Glutamatergic neuron (in vitro differentiated cells): ENCODE measurements at places on chromosomes 1 and 21.
A peak's percentile ranks its signal among the peaks of the same experiment; 100 is the strongest.

DNA sequence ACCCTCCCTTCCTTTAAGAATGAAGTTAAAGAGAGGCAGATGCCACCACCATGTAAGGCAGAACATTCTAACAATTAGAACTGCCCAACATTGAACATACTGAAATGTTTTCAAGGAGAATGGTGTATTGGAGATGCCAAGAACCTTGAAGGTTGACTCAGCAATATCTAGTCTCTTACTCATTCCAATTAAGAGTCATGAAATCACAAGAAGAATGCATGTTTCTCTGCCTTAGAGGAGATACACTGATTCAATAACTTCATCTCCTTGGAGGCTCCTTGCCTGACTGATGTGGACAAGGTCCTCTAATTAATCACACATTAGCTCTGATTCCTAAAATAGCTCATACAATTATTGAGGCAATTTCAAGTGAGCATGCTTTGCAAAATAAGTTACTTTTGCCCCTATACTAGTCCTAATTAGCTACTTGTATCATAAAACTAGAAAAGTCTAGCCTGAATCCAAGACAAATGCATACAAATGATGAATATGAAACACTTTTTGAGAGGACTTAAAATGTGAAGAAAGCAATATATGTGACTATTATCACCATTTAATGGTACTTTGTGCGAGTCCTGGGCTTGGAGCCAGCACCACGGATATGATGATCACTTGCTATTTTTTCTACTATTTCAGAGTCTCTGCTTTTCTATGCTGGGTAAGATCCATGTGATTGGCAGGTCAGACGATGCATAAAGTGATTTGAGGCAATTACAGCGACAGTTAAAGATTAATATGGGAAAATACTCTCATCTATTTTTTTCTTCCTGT, 114.5 kb downstream of the DSCAM start:
- H3K4me1 ChIP-seq: no peaks in the 10 kb centered on the region
- no peaks in the 10 kb centered on the region for H3K27me3 ChIP-seq
- H3K27ac ChIP-seq: no peak overlapping the region
- no peak overlapping the region for H3K4me3 ChIP-seq
- no peaks in the 10 kb centered on the region for H3K36me3 ChIP-seq

DNA sequence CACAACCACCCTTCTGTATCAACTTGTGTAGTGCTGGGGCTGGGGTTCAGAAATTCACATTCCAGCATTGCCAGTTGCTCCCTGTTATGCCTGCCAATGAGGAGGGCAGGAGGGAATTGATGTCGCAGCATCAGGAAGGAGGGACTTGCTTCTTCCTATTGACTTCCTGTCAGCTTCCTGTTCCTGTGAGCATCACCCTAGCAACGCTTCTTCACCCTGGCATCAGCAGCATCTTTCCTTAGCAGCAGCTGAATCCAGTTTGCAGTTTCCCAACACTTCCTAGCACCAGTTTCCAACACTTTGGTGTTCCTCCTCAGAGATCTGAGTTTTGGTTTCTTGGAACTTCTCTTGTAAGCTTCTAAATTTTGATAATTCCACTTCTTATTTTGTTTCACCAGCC, 8.9 kb upstream of the TRIM62 start:
- DNase-seq: no peak
- no peak overlapping the region for H3K4me3 ChIP-seq
- no peaks in the 10 kb centered on the region for H3K36me3 ChIP-seq
- no peaks in the 10 kb centered on the region for H3K27me3 ChIP-seq
- no peak overlapping the region for H3K27ac ChIP-seq

DNA sequence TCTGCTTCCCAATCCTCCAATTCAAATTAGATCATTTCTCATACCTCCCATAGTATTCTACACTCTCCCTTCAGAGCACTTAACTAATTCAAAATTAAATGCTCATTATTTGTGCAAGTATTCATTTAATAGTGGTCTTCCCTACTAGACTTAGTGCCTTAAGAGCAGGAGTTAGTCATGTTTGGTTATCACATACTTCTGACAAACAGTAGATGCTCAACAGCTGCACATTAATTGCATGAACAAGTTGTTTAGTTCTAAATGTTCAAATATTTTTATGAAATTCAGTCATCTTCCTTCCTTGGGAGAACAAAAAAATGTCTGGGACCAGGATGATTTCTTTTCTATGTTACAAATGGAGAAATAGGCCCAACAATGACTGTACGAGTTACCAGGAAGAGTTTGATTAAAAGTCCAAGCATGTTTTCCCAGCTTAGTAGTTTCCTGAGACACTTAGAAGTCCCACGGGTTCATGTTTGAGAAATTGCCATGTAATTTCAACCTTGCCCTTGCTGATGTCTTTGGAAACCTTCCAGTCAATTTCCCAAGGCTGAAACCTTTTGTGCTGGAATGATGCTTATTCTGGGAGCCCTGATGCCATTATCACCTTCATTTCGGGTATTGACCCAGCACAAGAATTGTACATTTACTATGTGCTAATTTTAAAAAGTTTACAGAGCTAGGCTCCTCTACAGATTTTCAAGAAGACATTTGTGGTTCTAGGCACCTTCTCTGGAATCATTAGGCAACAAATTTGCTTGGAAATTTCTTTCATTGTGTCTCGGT, 437.9 kb upstream of the PLXNA2 start:
- peaks cover 5% of the 10 kb centered on the region for H3K4me1 ChIP-seq
- no peak for DNase-seq
- no peaks in the 10 kb centered on the region for H3K36me3 ChIP-seq

- H3K4me1 ChIP-seq: no peaks in the 10 kb centered on the region
- no peak overlapping the region for H3K27ac ChIP-seq
- no peak overlapping the region for H3K4me3 ChIP-seq
These were observed 109.4 kb upstream of the DUSP10 start for GRCh38 chr1:221851336-221851735.

DNA sequence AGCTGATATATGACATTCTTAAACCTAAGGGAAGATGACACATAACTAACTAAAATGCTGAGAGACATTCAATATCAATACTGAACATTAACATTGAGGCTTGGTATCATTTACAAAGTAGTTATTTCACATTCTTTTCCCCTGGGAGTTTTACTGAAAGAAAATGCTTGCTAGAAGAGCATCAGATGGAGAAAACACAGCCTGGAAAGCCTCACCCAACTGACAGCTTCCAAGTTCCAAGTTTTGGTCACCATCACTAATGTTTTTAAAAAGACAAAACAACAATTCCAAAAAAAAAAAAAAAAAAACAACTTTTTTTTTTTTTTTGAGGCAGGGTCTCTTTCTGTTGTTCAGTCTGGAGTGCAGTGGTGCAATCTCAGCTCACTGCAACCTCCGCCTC, 80.6 kb downstream of the DSCAM start:
- H3K4me1 ChIP-seq: peaks cover 35% of the 10 kb centered on the region
- H3K27ac ChIP-seq: no peak overlapping the region
- peaks cover 2% of the 10 kb centered on the region for H3K27me3 ChIP-seq
- H3K36me3 ChIP-seq: no peaks in the 10 kb centered on the region
- no peak for DNase-seq

DNA sequence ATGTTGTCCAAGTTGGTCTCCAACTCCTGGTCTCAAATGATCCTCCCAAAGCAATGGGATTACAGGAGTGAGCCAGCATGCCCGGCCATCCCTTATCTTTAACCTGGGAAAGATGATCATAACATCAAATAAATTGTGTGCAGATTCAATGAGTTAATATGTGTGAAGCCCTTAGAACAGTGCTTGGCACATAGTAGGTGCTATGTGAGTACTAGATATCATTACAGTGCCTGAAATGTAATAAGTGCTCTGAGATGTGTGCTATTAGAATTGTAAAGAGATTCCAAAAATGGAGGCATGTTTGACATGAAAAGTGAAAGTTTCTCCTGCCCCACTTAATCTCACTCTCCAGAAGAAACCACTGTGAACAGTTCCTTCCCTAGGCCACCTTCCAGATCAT, 71.8 kb downstream of the RUNX3 start:
- no peaks in the 10 kb centered on the region for H3K4me1 ChIP-seq
- no peak for DNase-seq
- H3K27ac ChIP-seq: no peak overlapping the region

- H3K27ac ChIP-seq: no peak overlapping the region
- no peak overlapping the region for H3K4me3 ChIP-seq
- no peaks in the 10 kb centered on the region for H3K36me3 ChIP-seq
- DNase-seq: no peak
- peaks cover 2% of the 10 kb centered on the region for H3K27me3 ChIP-seq
These were observed 16.5 kb upstream of the PKP1 start for GRCh38 chr1:201266774-201267173.

GRCh38 chr21:27700974-27701614, 734.2 kb upstream of the ADAMTS5 start:
- no peaks in the 10 kb centered on the region for H3K36me3 ChIP-seq
- DNase-seq: peak; percentile 84
- peaks cover 4% of the 10 kb centered on the region for H3K27me3 ChIP-seq
- H3K4me3 ChIP-seq: peak overlapping the region; percentile 51

DNA sequence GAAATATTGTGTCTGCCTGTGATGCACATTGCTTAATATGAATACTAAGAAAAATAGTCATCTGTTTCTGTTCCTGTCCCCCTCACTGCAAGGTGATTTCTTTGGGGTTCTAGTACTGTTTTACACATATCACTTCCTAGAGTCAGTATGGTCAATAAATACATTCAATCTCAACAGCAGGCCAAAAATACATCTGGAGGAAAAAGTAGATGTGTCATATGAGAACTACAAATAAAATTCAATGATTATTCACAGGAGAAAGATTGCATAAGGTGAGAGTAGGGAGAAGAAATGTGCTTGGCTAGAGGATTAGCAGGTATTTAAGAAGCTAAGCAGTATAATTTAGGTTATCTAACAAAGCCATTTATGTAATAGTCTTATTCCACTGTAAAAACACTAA, 45.3 kb upstream of the SAMSN1 start:
- no peaks in the 10 kb centered on the region for H3K27me3 ChIP-seq
- H3K4me1 ChIP-seq: no peaks in the 10 kb centered on the region
- no peak overlapping the region for H3K27ac ChIP-seq

DNA sequence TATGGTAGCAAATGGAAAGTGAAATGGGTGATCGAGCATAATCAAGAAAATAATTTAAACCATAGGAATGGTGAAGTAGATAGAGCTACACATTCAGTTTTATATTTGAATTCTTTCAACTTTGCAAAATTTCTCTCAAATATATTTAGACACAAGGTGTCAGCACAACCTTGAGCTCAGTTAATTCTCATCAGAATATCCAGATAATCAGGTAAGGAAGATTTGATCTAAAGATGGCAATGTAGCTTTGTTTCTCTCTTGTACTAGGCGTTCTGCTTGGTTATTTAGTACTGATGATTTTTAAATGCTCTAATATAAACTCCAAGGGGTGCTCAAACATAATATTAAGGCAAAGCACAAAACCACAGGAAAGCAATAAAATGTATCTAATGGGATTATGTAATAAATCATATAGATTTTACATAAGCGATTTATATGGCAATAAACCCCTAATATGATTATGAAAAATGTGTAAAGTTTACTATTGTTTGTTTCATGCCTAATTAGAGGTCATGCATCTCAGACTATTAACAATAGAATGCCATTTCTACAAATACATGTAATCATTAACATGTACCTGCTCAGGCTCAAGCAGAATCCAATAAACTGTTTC, 32.4 kb upstream of the SERTAD4 start:
- DNase-seq: no peak
- no peaks in the 10 kb centered on the region for H3K36me3 ChIP-seq
- H3K4me3 ChIP-seq: no peak overlapping the region
- no peaks in the 10 kb centered on the region for H3K4me1 ChIP-seq

DNA sequence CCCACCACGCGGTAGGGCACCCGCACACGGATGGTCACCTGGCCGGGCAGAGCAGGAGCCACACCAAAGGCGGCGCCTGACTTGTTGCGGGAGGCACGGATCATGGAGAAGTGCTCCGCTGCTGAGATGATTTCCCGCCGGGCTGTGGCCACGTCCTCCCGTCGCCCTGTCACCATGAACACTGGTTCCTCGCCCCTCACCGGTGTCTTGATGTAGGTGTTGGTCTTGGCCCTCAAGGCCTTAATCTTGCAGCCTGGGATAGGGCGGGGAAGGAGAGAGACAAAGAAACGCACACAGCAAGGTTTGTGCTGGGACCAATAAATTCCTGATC, 4.9 kb downstream of the MEX3A start:
- H3K36me3 ChIP-seq: no peaks in the 10 kb centered on the region
- peak overlapping the region; percentile 89 for H3K4me3 ChIP-seq
- H3K4me1 ChIP-seq: peaks cover 56% of the 10 kb centered on the region

DNA sequence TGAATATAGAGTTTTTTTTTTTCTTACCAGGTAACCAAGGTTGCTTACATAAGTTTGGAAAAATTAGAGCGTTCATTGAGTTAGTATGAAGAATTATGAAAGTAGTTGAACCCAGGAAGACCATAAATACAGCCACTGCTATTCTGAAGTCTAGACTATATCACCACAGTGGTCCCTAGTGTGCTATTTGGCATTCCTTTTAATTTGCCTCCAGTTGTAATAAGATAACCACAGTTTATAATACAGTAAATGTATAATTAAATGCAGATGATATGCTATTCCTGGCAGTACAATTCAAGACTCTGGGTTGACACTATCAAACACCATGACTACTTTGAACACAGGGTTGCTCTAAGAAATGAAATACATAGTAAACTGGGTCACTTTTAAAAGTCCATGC, 270.5 kb downstream of the BRINP2 start:
- no peaks in the 10 kb centered on the region for H3K27me3 ChIP-seq
- DNase-seq: no peak
- H3K27ac ChIP-seq: no peak overlapping the region
- H3K4me3 ChIP-seq: no peak overlapping the region

DNA sequence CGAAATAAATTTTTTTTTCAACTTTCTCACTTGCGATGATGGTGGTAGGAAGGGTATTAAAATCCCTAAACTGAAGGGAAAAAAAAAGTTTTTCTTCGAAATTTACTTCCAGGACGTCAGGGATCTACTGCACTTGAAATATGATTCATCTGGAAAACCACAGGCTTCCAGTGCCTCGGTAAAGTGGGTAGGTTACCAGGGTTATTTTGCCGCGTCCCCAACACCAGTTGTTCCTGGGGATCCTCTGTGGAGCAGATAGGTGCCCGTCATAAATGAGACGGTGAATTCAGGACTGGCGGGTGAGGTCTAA, 773 bp downstream of the RABIF start:
- peaks cover 10% of the 10 kb centered on the region for H3K4me1 ChIP-seq
- H3K27ac ChIP-seq: peak overlapping the region; percentile 84
- peak overlapping the region; percentile 93 for H3K4me3 ChIP-seq
- H3K36me3 ChIP-seq: no peaks in the 10 kb centered on the region

- H3K27ac ChIP-seq: no peak overlapping the region
- no peak for DNase-seq
- no peaks in the 10 kb centered on the region for H3K27me3 ChIP-seq
These were observed 52.4 kb downstream of the HNRNPR start for GRCh38 chr1:23291706-23292105.

DNA sequence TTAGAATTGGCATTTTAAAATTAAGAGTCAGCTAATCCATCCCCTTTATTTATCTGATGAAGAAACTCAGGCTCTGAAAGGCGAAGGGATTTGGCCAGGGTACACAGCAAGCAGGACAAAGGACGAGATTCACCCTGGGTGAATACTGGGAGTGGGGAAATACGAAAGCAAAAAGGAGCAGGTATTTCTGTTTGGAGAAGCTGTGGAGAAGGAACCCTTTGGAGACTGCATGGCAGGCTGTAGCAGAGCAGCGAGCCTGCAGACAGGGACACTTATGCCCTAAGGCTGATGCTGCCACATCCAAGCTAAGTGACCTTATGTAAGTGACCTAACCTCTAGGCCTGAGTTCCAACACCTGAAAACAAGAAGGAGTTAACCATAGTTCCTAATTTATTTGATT, 207.2 kb upstream of the C1orf87 start:
- peak; percentile 20 for DNase-seq
- H3K27me3 ChIP-seq: no peaks in the 10 kb centered on the region
- H3K27ac ChIP-seq: no peak overlapping the region
- no peak overlapping the region for H3K4me3 ChIP-seq
- H3K4me1 ChIP-seq: peaks cover 13% of the 10 kb centered on the region
